Ovary (tissue), 10 donors: ENCODE measurements at places on chromosomes 16 and 17. TPM values are rescaled to one million over a fixed set of nuclear protein-coding genes. Genes with fewer than 3 reads are reported as not detected.

DNA sequence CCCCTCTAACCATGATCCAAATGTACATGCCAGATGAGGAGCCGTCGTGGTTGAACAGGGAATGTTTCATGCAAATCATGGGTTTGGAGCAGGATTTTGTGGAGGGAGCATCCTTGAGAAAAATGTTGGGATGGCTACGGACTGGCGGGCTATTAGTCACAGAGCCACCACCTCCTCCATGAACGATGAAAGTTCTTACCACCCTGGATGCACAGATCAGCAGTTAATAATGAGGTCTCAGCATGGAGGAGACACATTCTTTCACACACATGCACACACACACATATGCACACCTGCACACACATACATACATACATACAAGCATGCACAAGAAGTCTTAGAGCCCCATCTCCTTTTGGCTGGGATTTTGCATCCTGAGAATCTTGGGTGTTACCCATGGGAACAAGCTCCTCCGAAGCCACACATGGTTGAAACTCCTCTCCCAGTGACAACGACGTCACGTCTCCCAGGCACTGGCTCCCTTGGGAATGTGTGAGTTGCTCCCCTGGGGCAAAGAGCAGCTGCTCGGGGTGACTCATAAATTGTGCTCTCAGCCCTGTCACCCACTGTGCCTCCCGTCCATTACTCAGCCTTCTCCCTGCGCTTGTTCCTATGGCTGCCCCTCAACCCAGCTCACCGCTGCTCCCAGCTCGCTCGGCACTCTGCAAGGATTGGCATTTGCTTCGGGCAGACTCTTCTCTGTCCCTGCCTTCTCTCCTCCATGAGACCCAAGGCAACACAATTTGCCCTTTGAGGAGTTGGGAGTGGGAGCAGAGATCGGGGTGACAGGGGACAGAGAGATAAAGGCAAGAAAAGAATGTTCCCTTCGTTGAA, 344.6 kb downstream of the SOX9 start:
- no peaks in the 10 kb centered on the region for H3K36me3 ChIP-seq
- no peaks in the 10 kb centered on the region for H3K27me3 ChIP-seq
- no peak overlapping the region for H3K4me3 ChIP-seq

CACNG3 gene
- total RNA-seq, result not detected

DNA sequence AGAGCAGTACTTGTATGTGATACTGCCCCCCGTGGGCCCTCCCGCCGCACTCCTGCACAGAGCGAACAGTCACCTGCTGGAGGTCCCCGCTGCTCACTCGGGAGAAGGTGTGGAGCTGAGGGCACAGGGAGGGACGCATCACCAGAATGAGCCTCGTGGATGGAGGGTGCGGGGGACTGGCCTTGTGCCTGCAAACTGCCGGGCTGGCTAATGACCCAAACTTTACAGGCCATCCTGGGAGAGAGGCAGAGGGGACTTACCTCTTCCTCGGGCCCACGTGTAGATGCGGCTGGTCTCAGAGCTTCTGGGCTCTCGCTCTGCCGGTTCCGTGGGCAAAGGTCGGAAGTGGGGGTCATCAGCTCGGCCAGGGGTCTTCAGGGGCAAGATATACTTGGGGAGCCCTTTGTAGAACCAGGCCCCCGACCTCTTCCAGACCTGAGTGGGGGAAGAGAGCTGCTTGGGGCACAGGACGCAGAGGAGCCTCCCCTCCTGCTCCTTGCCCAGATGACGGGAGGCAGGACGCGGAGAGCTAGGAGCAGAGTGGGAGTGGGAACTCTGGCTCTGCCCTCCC, 65.5 kb upstream of the DOC2B start:
- no peak overlapping the region for H3K27ac ChIP-seq
- no peak overlapping the region for H3K4me3 ChIP-seq
- no peaks in the 10 kb centered on the region for H3K36me3 ChIP-seq
- no peaks in the 10 kb centered on the region for H3K4me1 ChIP-seq
- peak; percentile 30 for DNase-seq

DNA sequence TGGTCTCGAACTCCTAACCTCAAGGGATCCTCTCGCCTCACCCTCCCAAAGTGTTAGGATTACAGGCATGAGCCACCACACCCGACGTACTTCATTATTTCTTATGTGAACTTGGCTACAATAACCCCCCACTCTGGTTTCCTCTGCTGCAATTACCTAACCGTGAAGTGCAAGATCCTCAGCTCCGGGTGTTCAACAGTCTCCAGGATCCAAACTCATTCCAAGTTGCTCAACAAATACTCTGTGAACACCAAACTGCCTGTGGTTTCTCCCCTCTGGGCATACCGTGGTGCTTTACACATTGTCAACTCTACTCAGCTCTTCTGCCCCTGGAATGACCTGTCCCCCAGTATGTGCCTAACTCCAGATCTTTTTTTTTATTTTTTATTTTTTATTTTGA, 6.8 kb upstream of the SULT1A1 start:
- no peaks in the 10 kb centered on the region for H3K4me1 ChIP-seq
- DNase-seq, result no peak
- H3K36me3 ChIP-seq, result no peaks in the 10 kb centered on the region

GRCh38 chr17:7745748-7746470, 28.4 kb downstream of the DNAH2 start:
- no peak overlapping the region for H3K27ac ChIP-seq
- no peak overlapping the region for H3K4me3 ChIP-seq
- no peaks in the 10 kb centered on the region for H3K36me3 ChIP-seq
- H3K4me1 ChIP-seq, result peaks cover 3% of the 10 kb centered on the region
- peak; percentile 56 for DNase-seq
- no peaks in the 10 kb centered on the region for H3K27me3 ChIP-seq

GRCh38 chr17:83009414-83010205, 69.8 kb upstream of the METRNL start:
- H3K27me3 ChIP-seq, result no peaks in the 10 kb centered on the region
- H3K36me3 ChIP-seq, result no peaks in the 10 kb centered on the region
- no peak overlapping the region for H3K4me3 ChIP-seq
- peaks cover 1% of the 10 kb centered on the region for H3K4me1 ChIP-seq
- H3K27ac ChIP-seq, result no peak overlapping the region

STX1B gene
- 0.94 TPM for total RNA-seq

GRCh38 chr17:43662413-43663141, 855 bp upstream of the MEOX1 start:
- no peak overlapping the region for H3K27ac ChIP-seq
- H3K36me3 ChIP-seq, result no peaks in the 10 kb centered on the region
- no peaks in the 10 kb centered on the region for H3K4me1 ChIP-seq
- no peak for DNase-seq
- H3K4me3 ChIP-seq, result no peak overlapping the region
- H3K27me3 ChIP-seq, result no peaks in the 10 kb centered on the region

DNA sequence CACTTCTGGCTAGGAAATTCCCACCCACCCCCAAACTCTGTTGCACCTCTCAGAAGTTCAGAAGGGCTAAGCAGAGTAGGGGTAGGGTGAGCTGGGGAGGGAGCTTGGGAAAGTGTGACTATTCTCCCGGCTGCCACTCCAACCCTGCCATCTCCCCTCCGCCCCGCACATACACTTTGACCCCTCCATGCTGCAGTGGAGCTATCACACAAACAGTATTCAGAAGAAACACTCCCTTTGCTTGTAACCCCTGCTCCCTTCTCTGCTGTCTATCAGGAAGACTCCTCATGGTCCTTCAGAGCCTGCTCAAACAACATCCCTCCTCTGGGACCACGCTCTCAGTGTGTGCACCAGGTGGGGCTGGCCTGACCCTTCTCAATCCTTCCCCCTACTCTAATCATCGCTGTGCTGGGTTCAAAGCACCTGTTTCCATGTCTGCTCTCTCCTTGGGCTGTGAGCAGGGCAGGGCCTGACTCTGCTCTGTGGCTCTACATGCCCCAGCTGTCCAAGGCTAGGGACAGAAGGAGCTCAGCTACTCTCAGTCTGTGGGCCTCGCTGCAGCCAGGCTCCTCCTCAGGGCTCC, 8.6 kb downstream of the SLC13A5 start:
- H3K27ac ChIP-seq, result no peak overlapping the region
- H3K27me3 ChIP-seq, result no peaks in the 10 kb centered on the region
- no peak for DNase-seq
- H3K4me3 ChIP-seq, result no peak overlapping the region
- H3K36me3 ChIP-seq, result no peaks in the 10 kb centered on the region
- no peaks in the 10 kb centered on the region for H3K4me1 ChIP-seq

TMEM106A gene
- total RNA-seq, result 16.6 TPM

DNA sequence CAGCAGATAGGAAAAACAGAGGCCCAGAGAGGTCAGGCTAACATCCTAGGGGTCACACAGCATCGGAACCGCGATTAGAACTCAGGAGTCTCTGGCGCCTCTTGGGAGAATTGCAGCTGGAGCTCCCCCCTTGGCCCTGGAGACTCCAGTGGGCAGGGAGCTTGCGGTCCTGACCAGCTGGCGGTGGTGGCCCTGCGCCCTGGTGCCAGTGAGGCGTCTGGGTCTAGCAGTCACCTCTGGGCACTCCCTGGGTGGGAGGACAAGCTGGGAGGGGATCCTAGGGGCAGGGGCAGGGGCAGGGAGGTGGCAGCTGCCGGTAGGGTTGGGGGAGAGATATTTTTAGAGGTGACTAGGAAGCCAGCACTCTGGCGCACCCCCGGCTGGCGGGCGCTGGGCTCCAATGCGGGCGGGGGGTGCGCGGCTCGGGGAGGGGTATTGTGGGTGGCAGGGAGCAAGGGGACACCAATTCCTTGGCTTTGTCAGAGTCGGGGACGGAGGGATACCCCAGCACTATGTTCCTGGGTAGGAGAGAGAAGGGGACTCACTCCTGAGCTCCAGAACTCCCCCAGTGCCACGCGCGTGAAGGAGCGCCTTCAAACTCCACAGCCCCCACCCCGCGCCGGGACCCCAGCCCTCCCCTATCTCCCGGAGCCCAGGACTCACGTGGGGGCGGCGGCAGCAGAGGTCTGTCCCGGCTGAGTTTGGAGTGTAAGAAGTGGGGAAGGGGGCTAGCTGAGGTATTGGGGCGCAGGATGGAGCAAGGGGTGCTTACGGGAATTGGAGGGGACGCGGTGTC, 584 bp downstream of the PHOSPHO1 start:
- no peaks in the 10 kb centered on the region for H3K27me3 ChIP-seq
- H3K4me1 ChIP-seq, result no peaks in the 10 kb centered on the region
- DNase-seq, result no peak
- H3K4me3 ChIP-seq, result peak overlapping the region; percentile 47
- H3K36me3 ChIP-seq, result no peaks in the 10 kb centered on the region

DNA sequence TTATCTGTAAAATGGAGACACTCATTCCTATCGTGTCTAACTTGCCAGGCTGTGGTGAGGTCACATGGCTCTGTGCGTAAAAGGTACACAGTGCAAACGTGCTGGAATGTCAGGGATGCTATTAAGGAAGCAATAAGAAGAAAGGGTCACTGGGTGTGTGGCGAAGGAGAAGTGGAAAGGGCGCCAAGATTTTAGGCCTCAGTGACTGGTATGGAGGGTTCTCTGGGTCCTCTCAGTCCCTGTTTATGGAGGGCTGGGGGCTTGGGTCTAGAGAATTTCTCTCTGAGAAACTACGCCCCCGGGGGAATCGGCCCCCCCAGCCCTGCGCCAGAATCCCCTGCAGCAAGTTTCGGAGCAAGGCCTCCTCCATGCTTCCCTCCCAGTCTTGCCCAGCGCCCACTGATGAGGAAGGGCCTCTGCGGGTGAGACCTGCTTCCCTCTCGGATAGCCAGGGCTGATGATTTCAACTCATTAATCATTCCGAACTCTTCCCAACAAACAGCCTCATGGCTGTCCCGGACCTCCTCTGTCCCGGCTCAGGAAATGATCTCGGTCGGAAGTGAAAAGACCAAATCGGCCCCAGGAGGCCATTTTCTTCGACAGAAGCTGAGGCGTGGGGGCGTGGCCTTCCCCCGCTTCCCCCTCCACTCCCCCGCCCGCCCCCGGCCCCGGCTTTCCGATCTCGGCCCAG, 1.2 kb upstream of the HEXIM1 start:
- peaks cover 13% of the 10 kb centered on the region for H3K4me1 ChIP-seq
- H3K27ac ChIP-seq, result peak overlapping the region; percentile 97
- no peaks in the 10 kb centered on the region for H3K36me3 ChIP-seq
- no peaks in the 10 kb centered on the region for H3K27me3 ChIP-seq

GAS7 gene
- 20.8 TPM for total RNA-seq

DNA sequence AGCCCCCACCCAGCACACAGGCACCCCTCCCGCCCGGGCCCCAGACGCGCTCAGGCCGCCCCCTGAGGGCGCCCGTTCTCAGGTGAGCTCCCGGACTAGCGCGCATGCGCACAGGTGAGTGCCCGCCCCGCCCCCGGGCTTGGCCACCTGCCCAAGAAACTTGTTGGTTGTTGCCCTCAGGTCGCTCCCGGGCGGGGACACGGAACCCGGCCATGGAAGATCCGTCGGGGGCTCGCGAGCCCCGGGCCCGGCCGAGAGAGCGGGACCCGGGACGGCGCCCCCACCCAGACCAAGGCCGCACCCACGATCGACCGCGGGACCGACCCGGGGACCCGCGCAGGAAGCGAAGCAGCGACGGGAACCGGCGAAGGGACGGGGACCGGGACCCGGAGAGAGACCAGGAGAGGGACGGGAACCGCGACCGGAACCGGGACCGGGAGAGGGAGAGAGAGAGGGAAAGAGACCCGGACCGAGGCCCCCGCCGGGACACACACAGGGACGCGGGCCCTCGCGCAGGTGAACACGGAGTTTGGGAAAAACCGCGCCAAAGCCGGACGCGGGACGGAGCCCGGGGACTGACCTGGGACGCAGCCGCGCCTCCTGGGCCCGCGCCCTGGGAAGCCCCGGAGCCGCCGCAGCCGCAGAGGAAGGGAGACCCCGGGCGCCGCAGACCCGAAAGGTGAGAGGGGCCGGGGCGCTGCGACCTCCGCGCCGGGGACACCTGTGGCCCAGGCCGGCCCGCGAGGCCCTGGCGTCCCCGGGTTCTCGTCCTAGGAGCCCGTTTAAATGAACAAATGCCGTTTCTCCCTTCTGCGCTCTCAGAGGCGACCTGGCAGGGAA, at the start of gene MARVELD3:
TSS of gene MARVELD3 (plus strand) at position 167 of the 840 bp plus-strand sequence. CDS start at position 213, 46 bp downstream.
- no peak within 1 kb of the TSS for H3K27ac ChIP-seq
- DNase-seq, result peak; percentile 36
- peak within 1 kb of the TSS; percentile 42 for H3K4me3 ChIP-seq
- H3K27me3 ChIP-seq, result no peaks in the 10 kb centered on the region
- no peaks in the 10 kb centered on the region for H3K36me3 ChIP-seq
